ENCODE measurements at places on chromosomes 7 and 10.

- DNase-seq = no peak
These were observed 162.1 kb downstream of the ZNF438 start for GRCh38 chr10:30869566-30869965.

DNA sequence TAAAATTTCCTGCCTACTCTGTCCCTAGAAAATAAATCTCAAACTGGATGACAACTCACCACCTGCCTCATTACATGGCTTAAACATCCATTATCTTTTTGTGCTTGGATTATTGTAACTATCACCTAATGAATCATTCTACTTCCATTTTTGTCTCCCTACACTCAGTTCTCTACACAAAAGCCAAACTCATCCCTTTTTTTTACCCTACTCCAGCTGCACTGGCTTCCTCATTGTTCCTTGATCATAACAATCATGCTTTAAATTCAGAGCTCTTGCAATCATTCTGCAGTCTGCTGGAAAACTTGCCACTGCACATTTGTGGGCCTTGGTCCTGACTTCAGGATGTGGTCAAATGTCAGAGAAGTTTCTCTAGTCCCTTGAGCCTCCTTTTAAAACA lies 280.0 kb downstream of the DGKB start:
- no peak for DNase-seq

DNA sequence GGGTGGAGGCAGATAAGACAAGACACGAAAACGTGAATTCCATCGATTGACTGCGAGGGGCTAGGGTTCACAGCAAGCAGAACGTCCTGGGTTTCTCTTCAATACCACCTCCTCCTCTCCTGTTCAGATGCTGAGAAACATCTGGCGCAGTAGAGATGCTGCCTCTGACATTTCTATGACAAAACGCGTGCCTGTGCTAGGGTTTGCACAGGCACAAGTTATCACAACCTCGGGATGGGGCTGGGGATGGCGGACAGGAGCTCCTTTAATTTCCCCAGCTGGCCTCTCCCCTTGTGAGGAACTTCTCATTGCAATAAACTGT lies 99.8 kb upstream of the SVIL start:
- DNase-seq = no peak

DNA sequence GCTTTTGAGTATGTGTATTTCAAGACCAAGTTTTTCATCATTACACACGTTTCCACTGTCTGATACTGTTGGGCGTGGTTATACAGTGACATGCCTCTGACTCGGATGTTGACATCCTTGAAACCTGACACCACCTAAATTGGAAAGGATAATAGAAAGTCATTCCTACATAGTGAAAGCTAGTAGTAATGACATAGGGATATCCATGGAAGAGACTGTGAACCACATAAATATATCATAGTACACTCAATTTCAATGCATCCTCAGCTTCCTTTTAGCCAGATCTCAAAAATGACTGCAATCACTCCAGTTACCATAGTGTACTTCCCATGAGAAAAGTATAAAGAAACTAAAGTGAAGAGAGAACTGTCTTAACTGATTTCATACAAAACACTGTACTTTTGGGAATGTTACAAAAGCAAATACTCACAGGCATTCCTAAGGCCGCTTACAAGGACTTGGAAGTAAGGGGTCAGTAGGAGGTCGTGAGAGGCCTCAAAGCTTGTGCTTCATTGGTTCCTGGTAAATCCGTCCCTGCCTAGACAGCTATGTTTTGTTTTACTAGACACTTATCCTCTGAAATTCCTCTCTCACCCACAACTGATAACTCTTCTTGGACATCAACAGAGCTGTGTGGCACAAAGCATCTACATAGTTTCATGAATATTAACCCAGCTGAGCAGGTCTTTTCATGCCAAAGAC lies 71.8 kb upstream of the VWDE start:
- no peak for DNase-seq

DNA sequence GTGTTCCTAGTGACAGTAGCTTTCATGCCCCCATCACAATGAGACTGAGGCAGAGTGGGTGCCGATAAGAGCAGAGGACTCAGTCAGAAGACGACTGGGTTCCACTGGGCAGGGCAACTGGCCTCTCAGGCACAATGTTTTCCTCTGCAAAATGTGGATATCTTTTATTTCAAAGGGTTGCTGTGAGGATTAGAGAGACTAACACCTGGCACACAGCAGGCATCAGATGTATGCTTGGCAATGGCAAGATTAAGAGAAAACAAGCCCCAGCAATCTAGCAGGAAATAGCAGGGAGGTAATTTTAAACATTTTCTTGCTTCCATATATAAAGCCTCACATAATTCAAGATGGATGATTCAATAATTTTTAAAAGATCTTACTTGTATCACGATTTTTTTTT lies 28.0 kb downstream of the SGMS1 start:
- no peak for DNase-seq

DNA sequence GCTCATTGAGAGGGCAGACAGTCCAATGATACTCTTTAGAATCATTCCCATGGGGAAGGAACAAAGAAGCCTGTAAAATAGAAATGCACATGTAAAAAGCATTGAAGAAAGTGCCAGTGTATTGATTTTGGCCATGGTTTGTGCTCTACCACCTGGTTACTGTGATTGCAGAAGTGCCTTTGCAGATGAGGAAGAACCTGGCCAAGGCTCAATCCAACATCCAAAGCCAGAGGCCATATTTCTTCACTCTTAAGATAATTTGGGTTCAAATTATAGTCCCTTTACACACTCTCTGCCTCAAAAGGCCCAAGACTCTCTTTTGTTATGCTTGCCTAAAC lies 122.1 kb downstream of the EGFR start:
- DNase-seq = no peak

- no peak for DNase-seq
These were observed 90.7 kb downstream of the DGKI start for GRCh38 chr7:137755846-137756651.

DNA sequence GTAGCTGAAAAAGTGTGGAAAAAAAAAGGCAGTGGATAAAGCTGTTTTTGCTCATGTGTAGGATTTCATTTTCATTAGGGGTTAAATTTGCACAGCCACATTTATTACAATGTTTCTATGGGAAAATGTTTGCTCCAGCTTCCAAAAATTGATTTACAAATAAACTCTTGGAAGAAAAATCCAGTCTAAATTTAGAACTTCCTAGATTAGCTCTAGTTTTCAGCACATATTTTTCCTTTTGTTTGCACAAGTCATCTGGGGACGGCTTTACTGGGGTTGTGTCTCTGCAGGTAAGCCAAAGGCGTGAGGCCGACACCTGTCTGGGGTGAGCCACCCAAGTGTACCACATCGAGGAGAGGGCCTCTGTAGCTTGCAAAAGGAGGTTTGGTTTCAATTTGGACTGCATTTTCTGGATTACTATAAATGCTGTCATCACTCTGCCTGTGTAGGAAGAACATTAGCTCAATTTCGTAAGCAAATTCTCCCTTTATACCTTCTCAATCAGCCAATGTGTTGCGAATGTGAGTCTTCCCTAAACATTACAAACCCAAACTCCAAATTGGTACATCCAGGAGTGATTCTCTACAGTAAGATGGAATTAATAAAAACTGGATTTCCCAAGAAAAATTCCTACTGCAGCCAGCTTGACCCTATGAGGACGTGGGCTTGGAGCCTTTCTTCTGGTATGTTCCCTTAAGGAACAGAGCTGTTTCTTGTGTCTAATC lies 89.5 kb upstream of the ZNF438 start:
- no peak for DNase-seq

Data from activated CD8-positive, alpha-beta memory T cell treated with anti-CD3 and anti-CD28 coated beads for 24 hours (primary cell).